Omental fat pad (tissue), 4 donors: ENCODE measurements at places on chromosomes 13 and 19. TPM values are rescaled to one million over a fixed set of nuclear protein-coding genes. Genes with fewer than 3 reads are reported as not detected.

DNA sequence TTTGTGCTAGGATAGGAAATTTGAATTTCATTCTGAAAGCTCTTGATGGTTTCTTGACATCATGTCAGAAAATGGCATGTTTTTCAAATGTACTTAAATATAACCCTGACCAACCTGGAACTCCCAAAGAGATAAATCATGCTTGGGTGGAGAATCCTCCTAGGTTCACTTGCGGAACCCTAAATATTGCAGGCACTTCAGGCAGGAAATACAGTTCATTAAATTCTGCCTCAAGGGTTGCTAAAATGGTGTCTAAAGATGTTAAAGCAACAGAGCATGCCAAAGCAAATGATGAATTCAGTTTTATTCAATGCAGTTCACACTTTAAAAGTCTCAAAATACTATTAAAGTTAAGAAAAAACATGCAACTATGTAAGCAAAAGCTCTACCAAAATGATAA is 415.9 kb downstream of the SLITRK6 start:
- no peak for DNase-seq

DNA sequence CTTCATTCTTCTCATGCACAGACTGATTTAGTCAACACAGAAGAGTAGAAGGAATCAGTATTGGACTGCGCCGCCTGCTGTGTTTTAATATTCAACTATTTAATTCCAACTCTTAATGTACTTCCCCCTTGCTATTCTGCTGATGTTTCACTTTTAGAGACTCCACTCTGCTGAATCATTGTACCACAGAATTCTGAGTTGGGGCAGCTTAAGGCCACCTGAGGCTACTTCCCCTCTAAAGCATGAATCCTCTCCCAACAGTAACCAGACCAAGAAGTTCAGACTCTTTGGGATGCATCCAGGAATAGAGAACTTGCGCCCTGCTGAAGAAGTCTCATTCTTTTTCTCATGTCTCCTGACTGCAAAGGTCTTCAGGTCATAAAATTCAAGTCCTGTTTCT is 708.8 kb downstream of the UQCRFS1 start:
- no peak for DNase-seq

DNA sequence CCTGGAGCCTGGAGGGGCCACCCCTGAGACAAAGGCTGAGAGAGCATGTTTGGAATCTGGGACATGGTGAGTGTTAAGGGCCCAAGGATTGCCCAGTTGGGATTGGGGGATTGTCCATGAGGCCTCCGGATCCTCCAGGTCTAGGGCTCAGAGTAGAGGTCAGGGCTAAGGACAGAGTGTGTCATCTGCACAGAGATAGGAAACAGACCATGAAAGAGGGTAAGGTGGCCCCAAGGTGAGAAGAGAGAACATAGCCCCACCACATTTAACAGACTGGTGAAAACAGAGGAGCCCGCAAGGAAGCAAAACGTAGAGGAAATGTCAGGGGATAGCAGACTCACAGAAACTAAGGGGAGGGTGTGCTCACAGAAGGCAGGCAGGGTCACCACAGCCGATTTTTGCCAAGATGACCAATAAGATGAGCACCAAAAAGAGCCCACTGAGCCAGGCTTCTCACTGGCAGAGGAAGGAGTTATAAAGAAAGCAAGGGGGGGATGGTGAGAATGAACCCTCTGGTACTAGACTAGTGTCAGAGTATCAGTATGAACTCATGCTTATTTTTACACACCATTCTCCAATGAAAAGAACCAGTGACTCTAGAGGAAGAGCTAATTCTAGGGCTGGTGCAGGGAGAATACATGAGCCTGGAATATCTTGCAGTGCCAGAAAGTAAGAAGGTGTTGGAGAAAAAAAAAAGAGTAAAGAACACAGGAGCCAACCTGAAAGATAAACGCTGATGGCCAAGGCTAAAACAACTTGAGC is 17.5 kb downstream of the DYRK1B start:
- no peak for DNase-seq

- no peak for DNase-seq
Observed at GRCh38 chr13:72875233-72875632, 93.3 kb downstream of the PIBF1 start.

DNA sequence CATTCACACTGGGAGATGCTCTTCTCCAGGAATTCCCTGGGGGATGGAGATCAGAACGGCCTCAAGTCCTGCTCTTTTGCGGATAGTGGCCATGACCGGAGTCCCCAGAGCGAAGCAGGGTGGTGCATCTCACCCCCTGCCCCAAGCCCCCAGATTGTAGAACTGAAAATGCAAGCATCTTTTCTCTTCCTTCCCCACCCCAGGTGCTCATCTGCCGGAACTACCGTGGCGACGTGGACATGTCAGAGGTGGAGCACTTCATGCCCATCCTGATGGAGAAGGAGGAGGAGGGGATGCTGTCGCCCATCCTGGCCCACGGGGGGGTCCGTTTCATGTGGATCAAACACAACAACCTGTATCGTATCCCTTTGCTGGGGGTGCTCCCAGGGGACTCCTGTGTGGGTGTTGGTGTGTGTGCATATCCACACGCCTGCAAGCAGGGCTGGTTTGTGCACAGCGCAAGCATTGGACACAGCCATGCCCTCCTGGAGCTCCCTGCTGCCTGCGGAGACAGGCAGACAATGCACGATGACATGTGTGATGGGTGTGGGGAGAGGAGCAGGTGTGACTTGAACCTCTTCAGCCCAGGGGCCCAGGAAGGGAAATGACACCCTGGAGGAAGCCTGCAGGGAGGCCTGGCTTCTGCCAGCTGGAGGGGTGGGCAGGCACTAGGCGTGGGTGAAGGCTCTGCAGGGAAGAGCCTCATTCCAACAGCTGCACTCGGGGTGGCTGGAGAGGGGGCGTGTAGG is 5.7 kb downstream of the AP1M1 start:
- DNase-seq = no peak

DNA sequence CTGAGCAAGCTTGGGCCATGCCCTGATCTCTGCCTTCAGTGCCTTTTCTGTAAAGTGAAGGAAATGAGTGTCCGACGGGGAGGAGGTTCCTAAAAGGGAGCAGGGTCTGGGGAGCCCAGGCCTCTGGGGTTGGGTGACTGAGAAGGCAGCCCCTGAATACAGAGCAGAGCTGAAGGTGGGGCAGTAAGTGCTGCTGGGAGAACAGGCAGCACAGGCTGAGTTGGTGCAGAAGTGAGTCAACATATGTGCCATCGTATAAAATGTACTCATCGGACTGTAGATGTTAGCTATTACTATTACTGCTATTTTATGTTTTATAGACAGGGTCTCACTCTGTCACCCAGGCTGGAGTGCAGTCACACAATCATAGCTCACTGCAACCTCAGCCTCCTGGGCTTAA is 1.0 kb upstream of the HAMP start:
- no peak for DNase-seq

- DNase-seq = no peak
Observed at GRCh38 chr13:49844181-49844580, 51.7 kb upstream of the KPNA3 start.

DNA sequence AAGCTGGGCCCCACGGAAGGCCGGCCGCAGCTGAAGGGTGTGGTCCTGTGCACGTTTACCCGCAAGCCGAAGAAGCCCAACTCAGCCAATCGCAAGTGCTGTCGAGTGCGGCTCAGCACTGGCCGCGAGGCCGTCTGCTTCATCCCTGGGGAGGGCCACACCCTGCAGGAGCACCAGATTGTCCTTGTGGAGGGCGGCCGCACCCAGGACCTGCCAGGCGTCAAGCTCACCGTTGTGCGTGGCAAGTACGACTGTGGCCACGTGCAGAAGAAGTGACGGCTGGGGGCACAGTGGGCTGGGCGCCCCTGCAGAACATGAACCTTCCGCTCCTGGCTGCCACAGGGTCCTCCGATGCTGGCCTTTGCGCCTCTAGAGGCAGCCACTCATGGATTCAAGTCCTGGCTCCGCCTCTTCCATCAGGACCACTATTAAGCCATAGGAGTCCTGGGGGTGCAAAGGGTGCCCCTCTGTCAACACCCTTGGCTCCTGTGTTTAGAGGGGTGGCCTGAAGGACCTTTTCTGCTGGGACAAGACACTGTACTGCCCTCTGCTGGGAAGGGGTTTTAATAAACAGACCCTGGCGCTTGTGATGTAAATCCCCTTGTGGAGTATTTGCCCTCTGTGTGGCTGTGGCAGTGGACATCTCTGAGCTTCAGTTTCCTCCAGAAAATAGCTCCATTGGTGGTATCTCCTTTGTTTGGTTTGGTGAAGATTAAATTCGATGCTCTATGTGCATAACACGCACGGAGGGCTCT is 1.9 kb downstream of the MRPS12 start:
- DNase-seq = no peak

DNA sequence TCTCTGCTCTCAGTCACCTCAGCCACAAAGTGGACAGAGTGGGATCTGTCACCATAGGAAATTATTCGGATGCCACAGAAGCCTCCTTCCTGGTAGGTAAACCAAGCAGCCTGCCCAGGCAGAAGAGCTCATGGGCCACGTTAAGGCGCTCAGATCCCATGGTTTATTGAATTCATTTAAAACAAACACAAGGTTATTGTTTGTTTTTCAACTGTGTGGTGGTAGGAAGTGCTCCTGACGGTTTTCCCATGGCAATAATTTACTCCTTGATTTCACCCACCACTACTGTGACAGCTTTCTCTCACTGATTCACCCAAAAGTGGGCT is 14.4 kb downstream of the BCAM start:
- no peak for DNase-seq

DNA sequence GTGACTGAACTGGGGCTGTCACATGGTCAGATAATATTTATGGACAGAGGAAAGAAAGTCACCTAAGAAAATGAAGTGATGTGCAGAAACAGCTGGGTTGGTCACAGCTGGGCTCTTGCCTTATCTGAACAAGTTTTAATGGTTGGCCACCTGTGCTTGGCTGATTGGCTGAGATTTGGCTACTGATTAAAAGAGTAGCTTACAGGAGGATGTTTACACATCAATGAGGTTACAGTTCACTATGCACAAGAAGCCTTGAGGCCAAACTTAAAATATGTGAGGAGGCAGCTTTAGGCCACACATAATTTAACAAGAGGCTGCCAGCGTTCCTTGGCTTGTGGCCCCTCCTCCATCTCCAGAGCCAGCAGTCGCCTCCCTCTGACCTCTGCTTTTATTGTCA is 99.2 kb upstream of the C1QTNF9B start:
- DNase-seq = no peak

GRCh38 chr13:112842343-112842856 is 126.6 kb upstream of the MCF2L start:
- DNase-seq = no peak

GRCh38 chr13:81133066-81133465 is 792.1 kb upstream of the SPRY2 start:
- no peak for DNase-seq

DNA sequence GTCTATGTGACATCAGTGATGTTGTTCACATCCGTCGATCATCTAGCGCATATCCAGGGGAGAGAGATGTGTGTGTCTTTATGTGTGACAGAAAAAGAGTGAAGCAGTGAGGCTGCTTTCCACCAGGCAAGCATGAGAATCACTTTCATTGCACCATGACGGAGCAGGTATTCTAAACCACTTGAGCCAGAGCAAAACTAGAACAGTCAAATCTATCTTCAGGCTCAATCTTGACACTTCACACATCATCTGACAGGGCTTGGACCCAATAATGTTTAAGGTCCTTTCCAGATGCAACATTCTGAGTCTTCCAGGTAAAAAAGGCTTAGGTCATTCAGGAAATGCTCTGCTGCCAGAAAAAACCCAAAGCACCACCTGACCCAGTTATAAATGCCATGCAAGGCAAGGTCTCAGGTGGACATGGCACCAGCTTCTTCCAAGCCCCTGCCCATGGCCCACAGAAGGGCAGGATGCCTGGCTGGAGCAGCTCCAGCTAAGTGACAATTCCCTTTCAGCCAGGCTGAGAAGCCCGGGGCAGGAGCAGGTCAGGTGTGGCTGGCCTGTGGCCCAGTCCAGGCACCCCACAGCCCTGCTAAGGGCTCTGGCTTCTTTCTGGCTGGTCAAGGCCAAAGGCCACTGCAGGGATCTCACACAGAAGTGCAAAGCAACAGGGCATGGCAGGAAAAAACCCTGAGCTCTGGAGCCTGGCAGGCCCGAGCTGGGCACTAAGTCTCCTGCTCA is 5.0 kb downstream of the ELAVL1 start:
- no peak for DNase-seq

GRCh38 chr13:52432456-52432855 is 18.0 kb downstream of the VPS36 start:
- no peak for DNase-seq

DNA sequence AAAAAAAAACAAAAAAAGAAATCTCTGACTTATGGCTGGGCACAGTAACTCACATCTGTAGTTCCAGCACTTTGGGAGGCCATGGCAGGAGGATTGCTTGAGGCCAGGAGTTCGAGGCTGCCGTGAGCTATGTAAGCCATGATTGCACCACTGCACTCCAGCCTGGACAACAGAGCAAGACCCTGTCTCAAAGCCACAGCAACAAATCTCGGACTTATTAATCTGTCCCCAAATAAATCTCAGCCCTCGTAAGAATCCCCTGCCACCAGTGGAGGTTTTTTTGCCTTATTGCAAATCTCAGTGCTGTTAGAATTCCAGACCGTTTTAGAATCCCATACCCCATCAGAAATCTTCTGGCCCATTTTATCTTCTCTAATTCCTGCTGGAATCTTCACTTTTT is 4.9 kb downstream of the SHKBP1 start:
- DNase-seq = no peak

DNA sequence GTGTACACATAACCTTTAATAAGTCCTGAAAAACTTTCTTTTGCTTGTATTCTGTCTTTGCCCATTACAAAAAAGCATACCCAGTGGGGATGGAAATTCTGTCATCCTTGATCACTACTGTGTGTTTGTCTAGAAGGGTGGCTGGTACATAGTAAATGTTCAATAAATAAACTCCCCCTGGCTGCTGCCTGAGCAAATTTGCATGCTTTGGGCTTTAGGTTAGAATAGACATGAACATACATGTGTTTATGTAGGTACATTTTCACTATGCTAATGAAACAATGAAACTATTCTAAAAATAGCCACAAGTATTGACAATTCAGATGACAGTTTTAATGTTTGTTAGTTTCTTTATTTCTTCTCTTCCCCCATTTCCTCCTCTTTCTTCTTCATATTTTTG is 36.1 kb downstream of the TNFSF13B start:
- DNase-seq = no peak

- no peak for DNase-seq
Observed at GRCh38 chr19:29283366-29283765, 70.4 kb upstream of the UQCRFS1 start.

DNA sequence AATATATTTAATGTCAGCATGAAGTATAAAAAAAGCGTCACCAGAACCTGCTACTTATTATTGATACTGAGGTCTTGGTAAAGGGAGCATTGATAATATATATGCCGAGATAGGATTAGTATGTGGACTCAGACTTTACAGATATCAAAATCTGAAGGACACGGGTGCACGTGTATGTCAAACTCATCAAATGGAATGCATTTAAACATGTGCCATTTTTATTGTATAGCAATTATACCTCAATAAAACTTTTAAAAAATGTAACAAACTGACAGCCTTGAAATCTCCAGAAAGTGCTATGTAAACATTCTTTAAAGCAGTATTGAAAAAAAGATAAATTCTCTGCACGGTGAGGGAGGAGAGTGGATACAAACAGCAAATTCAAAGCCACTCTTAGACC is 157.9 kb downstream of the RNF17 start:
- DNase-seq = no peak

SLC46A3 gene
- 16.1 TPM for total RNA-seq

KCNK6 gene
- total RNA-seq = 9.7 TPM

LPAR2 gene
- 7.2 TPM for total RNA-seq

PSG6 gene
- total RNA-seq = not detected

CDC42EP5 gene
- 14.4 TPM for total RNA-seq

WDR87 gene
- total RNA-seq = not detected

DAND5 gene
- not detected for total RNA-seq

ZNF57 gene
- total RNA-seq = 6.3 TPM
